ENCODE measurements at places on chromosomes 13 and 19. TPM values are rescaled to one million over a fixed set of nuclear protein-coding genes. Genes with fewer than 3 reads are reported as not detected.

GRCh38 chr19:7718668-7719067 is 13.2 kb downstream of the CLEC4G start:
- no peak overlapping the region for H3K27ac ChIP-seq
- H3K27me3 ChIP-seq = no peaks in the 10 kb centered on the region
- no peak for DNase-seq
- no peak overlapping the region for H3K4me3 ChIP-seq
- no peaks in the 10 kb centered on the region for H3K4me1 ChIP-seq

- H3K27ac ChIP-seq = no peak overlapping the region
- no peak overlapping the region for H3K4me3 ChIP-seq
- peaks cover 33% of the 10 kb centered on the region for H3K36me3 ChIP-seq
- DNase-seq = peak; percentile 67
- H3K4me1 ChIP-seq = no peaks in the 10 kb centered on the region
These were observed 73.8 kb downstream of the MAP4K1 start for GRCh38 chr19:38543807-38544568.

- no peak overlapping the region for H3K4me3 ChIP-seq
- DNase-seq = no peak
- peaks cover 44% of the 10 kb centered on the region for H3K4me1 ChIP-seq
- H3K27ac ChIP-seq = peak overlapping the region; percentile 96
- H3K36me3 ChIP-seq = peaks cover 5% of the 10 kb centered on the region
These were observed 106.1 kb downstream of the COL4A2 start for GRCh38 chr13:110413016-110413675.

- H3K4me1 ChIP-seq = no peaks in the 10 kb centered on the region
- 0 out of 2 replicates have a peak, but pooled peaks cover 12% of the 10 kb centered on the region for H3K27me3 ChIP-seq
- H3K36me3 ChIP-seq = no peaks in the 10 kb centered on the region
- no peak overlapping the region for H3K27ac ChIP-seq
- DNase-seq = no peak
These were observed 82.8 kb downstream of the CRYL1 start for GRCh38 chr13:20442798-20443381.

DNA sequence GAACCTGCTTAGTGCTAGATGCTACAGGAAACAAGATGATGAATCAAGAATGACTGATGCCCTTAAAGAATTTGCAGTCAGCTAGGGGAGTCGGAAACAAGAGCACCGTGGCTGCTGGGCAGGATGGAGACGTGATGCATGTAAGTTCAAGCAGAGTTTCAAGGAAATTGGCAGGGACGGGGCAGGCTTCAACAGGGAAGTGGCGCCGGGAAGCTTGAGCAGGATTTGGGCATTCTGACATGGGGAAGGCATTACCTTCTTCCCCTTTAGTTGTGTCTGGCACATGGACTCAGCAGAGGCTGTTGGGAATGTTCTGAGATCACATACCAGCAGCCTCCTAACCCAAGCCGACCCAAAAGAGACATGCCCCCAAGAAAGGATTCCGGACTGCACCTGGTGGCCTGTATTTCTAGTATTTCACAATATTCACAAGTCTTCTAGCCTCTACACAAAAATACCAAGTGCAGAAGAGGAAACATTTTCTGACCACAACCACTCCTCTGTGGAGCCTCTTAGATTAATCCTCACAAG is 138.2 kb downstream of the CRYL1 start:
- no peaks in the 10 kb centered on the region for H3K36me3 ChIP-seq
- no peak overlapping the region for H3K4me3 ChIP-seq
- peaks cover 7% of the 10 kb centered on the region for H3K27me3 ChIP-seq
- DNase-seq = no peak
- H3K27ac ChIP-seq = no peak overlapping the region

DNA sequence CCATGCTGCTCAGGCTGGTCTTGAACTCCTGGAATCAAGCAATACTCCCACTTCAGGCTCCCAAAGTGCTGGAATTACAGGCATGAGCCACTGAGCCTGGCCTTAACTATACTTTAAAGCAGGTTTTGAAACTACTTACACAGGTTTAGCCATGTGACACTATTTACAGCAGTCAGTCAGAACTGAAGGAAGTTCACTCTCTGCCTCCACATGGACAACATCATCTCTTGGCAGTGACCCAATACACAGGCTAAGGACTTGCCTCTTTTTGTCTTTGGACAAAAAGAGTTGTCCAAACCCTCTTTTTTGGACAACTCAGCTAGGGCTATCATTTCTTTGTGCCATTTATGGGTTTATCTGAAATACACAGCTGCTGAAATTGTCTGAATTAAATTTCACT is 89.0 kb upstream of the CLDN10 start:
- H3K27ac ChIP-seq = no peak overlapping the region
- no peak for DNase-seq
- no peaks in the 10 kb centered on the region for H3K36me3 ChIP-seq
- no peaks in the 10 kb centered on the region for H3K4me1 ChIP-seq
- H3K27me3 ChIP-seq = no peaks in the 10 kb centered on the region

GRCh38 chr13:112877066-112877465 is 91.9 kb upstream of the MCF2L start:
- no peak for DNase-seq
- H3K4me1 ChIP-seq = no peaks in the 10 kb centered on the region
- H3K4me3 ChIP-seq = no peak overlapping the region
- H3K27ac ChIP-seq = no peak overlapping the region
- H3K27me3 ChIP-seq = no peaks in the 10 kb centered on the region
- no peaks in the 10 kb centered on the region for H3K36me3 ChIP-seq

GRCh38 chr19:4144666-4145249 is 8.7 kb upstream of the CREB3L3 start:
- H3K4me1 ChIP-seq = no peaks in the 10 kb centered on the region
- no peaks in the 10 kb centered on the region for H3K36me3 ChIP-seq
- H3K4me3 ChIP-seq = no peak overlapping the region
- no peak overlapping the region for H3K27ac ChIP-seq
- peaks cover 6% of the 10 kb centered on the region for H3K27me3 ChIP-seq

DNA sequence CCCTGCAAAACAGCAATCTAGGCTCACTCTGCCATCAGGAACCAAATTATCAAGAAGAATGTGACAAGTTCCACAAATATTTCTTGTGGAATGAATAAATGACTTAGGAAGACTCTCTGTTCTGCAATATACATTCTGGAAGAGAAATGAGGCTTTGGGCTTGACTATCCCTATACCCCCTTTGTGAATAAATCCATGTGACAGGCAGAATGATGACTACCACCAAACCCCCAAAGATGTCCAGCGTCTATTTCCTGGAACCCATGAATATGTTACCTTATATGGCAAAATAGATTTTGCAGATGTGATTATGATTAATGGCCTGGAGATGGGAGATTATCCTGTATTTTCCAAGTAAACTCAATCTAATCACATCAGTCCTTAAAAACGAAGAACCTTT is 139.3 kb downstream of the ENOX1 start:
- DNase-seq = no peak
- H3K4me1 ChIP-seq = no peaks in the 10 kb centered on the region
- H3K4me3 ChIP-seq = no peak overlapping the region
- H3K27ac ChIP-seq = no peak overlapping the region
- H3K27me3 ChIP-seq = no peaks in the 10 kb centered on the region

- no peaks in the 10 kb centered on the region for H3K36me3 ChIP-seq
- H3K4me1 ChIP-seq = no peaks in the 10 kb centered on the region
- no peak overlapping the region for H3K27ac ChIP-seq
- no peak for DNase-seq
- H3K4me3 ChIP-seq = no peak overlapping the region
- no peaks in the 10 kb centered on the region for H3K27me3 ChIP-seq
These were observed 1516.7 kb upstream of the PCDH20 start for GRCh38 chr13:62932256-62932883.

DNA sequence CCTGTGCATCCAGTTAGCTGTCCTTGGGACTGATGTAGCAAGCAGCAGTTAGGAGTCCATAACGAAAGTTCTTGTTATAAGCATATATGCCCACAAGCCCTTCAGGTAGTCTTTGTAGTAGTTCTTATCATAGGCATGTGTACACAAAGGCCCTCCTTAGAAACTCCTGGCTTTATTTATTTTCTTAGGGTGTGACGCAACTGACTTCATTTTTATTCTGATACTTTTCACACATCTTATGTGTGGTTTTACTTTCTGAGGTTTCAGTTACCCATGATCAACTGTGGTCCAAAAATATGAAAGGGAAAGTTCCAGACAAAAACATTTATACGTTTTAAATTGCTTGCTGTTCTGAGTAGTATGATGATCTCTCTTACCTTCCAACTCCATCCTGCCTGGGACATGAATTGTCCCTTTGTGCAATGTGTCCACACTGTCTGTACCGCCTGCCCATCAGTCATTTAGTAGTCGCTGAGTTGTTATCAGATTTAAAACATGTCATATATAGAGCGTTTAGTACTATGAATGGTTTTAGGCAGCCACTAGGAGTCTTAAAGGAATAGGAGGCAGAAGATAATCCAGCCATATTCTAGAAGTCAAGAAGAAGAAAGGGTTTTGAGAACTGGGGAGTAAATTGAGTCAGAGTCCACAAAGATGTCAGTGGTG is 19.4 kb downstream of the GPC5 start:
- no peak overlapping the region for H3K27ac ChIP-seq
- H3K4me3 ChIP-seq = no peak overlapping the region
- H3K4me1 ChIP-seq = no peaks in the 10 kb centered on the region

BCAM gene
- total RNA-seq = 15.5 TPM

ZNF562 gene
- total RNA-seq = 34.7 TPM

CRX gene
- total RNA-seq = 0.10 TPM

MEIOSIN gene
- total RNA-seq = 0.08 TPM

BST2 gene
- total RNA-seq = 19.9 TPM

ZNF846 gene
- 3.1 TPM for total RNA-seq

ZNF829 gene
- total RNA-seq = 7.0 TPM

ZNF667 gene
- 8.7 TPM for total RNA-seq

DUS3L gene
- total RNA-seq = 29.1 TPM

LCP1 gene
- not detected for total RNA-seq

CACNA1A gene
- not detected for total RNA-seq
